ENCODE measurements at places on chromosomes 7 and 10. TPM values are rescaled to one million over a fixed set of nuclear protein-coding genes. Genes with fewer than 3 reads are reported as not detected.

The DYDC2 gene
- total RNA-seq = not detected

The WDR37 gene
- 18.2 TPM for total RNA-seq

The DDC gene
- 0.64 TPM for total RNA-seq

The AMZ1 gene
- total RNA-seq = not detected

DNA sequence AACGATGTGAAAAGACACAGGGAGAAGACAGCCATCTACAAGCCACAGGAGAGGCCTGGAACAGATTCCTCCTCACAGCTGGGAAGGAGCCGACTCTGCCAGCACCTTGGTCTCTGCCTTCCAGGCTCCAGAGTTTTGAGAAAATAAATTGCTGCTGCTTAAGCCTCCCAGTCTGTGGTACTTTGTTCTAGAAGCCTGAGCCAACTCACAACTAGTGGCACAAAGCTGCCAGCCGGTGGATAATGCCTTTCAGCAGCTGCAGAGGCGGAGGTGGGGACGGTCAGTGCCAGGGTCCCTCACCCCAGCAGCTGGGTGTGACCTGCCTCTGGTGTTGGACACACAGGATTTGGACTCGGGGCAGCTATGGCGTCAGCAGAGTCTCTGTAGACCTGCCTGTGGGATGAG lies 255.4 kb upstream of the PITRM1 start:
- no peak for DNase-seq

DNA sequence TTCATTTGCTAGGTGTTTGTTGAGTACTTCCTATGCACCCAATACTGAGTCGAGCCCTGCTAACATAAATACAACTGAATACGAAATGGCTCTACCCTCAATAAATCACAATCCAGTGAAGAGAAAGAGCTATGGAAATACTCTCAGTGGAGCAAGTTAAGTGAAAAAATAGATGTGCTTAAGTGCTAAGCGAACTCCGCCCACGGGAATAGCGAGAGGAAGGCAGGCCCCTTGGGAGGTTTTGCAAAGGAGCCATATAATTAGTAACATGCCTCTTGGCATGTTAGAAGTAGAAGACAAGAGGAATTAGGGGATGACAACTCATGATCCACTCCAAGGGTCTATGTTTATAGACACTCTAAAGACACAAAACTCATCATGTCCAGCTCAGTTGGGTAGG lies 42.8 kb upstream of the TSPAN33 start:
- DNase-seq = no peak

- no peak for DNase-seq
Measured at GRCh38 chr10:118892255-118892654, 137.3 kb upstream of the NANOS1 start.

DNA sequence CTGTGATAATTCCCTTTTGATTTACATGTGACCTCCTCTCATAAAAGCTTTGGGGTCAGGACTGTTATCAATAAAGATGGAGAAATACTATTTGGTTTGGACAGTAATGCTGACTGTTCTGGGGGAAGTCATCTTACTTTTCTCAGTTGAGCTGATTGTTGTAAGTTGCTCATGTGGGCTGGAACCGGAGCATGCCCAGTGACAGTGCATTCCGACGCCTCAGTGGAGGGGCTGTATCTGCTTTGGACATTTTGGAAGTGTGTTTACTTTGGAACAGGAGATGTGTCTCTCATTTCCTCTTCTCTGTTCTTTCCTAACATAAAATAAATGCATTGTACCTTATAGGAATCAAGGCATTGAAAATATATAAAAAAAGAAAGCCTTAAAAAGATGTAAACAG lies 30.1 kb downstream of the RBM33 start:
- DNase-seq = no peak

GRCh38 chr7:84624527-84624926 lies 429.9 kb upstream of the SEMA3A start:
- DNase-seq = no peak

- peak; percentile 41 for DNase-seq
Measured at GRCh38 chr10:17062493-17062892, 67.1 kb downstream of the CUBN start.

- no peak for DNase-seq
Measured at GRCh38 chr10:19824381-19825342, 8.4 kb downstream of the PLXDC2 start.

GRCh38 chr7:102814025-102814471 lies 65.2 kb downstream of the FAM185A start:
- DNase-seq = peak; percentile 13
